ENCODE measurements at places on chromosomes 5 and 9.

- no peak for DNase-seq
Measured at GRCh38 chr9:86774116-86774515, 173.2 kb downstream of the GAS1 start.

DNA sequence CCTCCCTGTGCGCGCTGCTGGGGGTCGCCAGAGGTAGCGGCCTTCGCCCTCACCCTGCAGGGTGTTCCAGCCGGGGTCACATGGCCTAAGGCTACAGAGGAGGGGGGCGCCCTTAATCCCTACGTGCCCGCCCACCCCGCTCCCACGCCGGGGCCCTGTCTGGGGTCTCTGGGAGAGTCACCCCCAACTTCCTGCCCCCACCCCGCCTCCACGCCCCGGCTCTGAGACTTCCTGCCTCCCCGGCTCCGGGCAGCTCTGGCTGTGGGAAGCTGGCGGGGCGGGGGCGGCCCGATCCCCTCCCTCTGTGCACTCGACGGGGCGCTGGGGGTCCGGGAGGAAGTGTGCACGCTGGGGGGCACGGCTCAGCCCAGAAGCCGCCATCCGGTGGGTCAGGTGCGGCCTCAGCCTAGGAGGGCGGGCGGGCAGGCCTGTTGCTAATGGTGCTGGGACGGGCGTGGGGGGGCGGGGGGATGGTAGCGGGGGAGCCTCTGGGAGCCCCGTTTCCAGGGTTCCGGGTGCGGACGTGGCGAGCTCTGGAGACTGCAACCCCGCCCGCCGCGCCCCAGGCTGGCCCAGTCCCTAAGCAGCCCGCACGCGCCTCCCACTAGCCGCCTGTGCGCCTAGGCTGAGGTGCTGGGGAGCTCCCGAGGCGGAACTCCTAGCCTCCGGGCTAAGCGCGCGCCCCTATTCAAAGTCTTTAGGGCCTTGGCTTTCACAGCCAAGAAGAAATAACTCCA lies 61.6 kb downstream of the CXXC5 start:
- no peak for DNase-seq

DNA sequence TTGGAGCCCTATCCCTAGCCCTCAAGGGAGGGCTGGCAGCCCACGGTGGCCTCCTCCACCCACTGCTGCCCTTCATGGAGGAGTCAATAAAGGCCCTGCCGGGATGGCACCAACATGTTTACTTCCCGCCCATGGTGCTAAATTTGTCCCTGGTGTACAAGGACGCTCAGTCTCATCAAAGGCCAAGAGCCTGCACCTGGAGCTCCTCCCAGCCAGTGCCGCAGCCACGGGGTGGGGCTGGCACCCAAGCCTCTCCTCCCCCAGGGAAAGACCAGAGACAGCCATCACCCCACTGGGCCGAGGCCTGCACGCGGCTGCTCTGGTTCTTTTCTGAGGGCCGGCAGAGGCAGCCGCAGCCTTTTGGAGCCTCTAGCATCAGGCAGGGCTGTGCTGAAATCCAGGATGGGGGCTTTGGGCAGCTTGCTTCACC lies 34.8 kb upstream of the RXRA start:
- no peak for DNase-seq

DNA sequence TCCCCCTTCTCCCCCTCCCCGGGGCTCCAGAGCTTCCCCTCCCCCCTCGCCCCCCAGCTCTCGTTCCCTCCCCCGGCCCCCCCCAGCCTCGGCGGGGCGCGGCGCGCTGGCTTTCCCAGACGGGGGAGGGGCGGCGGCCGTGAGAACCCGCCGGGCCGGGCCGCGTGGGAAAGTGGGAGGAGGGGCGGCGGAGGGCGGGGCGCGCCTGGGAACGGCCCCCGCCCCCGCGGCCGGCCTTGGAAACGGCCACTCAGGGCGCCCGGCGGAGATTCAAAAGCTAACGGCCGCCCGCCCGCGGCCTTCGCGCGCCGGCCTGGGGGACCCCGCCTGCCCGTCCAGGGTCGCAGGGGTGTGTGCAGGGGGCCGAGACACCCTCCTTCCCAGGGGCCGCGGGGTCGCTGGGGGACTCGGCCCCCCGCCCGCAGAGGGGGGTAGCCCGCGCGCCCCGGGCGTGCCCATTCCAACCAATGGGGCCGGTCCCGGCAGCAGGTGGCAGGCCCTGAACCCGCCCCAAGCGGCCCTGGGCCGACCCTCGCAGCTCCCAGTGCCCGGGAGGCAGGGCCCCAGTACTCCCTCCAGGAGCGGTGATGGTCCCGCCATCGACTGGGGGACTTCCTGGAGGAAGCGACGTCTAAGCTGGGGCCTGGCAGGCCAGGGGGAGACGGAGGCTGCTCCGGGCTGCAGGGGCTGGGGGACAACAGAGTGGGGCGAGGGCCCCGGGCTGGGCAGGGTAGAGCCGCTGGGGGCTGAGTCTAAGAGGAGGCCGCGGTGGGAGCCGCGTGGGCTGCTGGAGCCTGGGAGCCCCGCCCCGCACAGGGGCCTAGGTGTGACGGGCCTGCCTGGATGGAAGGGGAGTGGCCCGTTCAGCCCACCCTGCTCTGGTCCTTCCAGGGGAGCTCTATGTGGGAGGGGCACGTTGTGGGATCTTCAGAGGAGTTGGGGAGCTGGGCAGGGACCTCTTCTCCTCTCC lies 14.2 kb upstream of the NRARP start:
- DNase-seq = no peak

DNA sequence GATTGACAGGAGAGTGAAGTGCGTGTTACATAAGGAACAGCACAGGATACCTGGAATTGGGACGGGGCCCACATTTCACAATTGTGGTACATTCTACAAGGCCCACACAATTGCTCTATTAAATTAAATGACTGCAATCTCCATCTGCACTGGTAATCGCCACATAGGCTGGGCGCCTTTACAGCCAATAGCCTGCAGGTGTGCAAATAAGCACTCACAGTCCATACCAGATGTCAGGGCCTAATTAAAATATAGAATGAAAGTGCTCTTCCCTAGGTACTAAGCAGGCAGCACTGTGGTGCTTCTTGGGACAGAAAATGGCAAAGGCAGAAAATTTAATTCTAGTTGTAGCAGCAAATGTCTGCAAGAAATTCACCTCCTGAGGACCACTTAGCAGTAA lies 82.7 kb downstream of the ATP10B start:
- no peak for DNase-seq

DNA sequence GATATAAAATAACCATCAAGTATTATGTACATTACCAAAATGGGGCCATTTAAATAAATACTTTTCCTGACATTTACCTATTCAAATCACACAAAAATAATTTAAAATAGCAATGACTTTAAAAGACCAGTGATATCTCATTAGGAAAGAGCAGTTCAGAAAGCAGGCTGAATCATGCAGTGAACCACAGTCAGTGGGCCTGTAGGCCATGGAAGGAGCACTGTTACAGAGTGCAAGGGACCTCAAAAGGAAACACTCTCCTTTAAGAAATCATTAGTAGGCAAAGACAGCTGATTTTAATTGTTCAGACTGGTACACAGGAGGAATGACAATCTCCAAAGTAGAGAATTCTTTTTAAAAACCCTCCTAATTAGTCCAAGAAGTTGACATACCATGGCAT lies 283.5 kb upstream of the EFNA5 start:
- no peak for DNase-seq

DNA sequence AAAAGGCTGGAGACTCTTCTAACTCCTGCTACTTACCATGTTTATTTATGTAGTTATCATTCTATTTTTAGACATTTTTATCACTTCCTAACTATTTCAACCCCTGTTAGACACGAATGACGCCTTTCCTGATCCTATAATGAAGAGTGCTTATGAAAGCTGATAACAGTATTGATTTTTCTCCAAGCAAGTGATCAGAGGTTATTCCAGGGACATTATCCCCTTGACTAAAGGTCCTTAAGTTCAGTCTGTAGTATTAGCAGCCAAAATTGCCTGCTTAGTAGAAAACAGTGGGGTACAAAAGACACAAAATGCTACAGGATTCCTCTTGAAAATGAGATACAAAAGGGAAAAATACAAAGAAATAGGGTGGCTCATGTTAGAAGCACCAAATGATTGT lies 235.6 kb downstream of the DNAH5 start:
- no peak for DNase-seq

- DNase-seq = no peak
Measured at GRCh38 chr5:157596487-157596886, 20.9 kb upstream of the ADAM19 start.

All from anterior cingulate cortex (tissue), 58 donors.